ENCODE measurements at places on chromosomes 3 and 15.
A peak's percentile ranks its signal among the peaks of the same experiment; 100 is the strongest.

DNA sequence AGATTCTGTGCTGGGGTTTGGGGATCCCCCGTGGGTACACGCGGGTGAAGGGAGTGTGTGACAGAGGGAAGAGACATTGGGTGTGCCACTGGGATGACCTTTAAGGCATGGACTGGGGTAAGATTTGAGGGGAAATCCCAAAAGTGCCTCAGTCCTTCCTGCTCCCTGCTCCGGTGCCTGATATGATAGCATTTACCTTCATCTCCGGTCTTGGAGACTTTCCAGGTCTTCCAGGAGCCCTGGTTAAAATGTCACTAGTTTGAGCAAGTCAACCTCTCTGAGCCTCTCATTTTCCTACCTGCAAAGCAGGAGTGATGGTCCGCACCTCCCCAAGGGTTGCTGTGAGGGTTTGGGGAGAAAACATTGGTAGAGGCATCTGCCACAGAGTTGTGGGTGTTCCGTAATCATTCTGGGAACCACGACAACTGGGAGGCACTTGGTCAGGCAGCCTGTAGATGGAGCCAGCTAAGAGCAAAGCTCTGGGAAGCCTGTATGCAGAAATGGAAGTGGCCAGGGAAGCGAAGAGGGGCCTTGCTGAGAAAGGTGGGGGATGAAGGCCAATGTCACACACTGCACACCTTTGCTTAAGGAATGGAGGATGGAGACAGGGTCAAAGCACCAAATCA is 33.9 kb upstream of the KIF23 start:
- DNase-seq = no peak

- no peak for DNase-seq
Observed at GRCh38 chr3:20990896-20991295, 760.1 kb downstream of the ZNF385D start.

DNA sequence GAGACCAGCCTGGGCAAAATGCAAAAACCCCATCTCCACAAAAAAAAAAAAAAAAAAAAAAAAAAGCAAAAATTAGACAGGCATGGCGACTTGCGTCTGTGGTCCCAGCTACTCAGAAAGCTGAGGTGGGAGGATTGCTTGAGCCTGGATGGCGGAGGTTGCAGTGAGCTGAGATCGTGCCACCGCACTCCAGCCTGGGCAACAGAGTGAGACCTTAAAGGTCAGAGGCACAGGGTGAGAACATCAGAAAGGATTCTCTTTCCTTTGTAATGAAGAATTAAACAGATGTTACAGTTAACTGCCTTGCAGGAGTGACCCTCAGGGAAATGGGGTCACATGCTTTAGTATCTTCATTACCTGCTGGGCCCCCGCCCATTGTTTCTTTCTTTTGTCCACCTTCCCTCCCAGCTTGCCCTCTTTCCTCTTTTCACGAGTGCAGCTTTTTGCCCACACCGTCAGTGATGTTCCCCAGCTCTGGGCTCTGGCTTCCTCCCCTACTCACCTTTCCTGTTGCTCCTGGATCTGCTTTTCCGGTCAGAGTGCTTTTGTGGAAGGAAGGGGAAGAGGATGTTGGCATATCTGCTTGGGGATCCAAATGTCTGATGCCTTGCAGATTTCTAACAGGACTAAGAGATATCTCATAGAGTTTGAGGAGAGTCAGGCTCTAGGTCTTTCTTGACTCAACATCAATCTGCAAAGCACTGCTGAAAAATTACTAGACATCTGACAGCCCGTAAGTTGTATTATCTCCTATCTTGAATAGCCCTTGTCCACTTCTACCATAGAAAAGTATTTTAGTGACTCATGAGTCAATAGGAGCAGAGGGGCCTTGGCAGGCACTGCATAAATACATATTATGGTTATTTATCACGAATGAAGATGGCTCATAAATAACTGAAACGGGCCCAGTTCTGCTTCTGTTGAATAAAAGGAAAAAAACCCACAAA is 35.6 kb upstream of the NDUFB4 start:
- DNase-seq = no peak

DNA sequence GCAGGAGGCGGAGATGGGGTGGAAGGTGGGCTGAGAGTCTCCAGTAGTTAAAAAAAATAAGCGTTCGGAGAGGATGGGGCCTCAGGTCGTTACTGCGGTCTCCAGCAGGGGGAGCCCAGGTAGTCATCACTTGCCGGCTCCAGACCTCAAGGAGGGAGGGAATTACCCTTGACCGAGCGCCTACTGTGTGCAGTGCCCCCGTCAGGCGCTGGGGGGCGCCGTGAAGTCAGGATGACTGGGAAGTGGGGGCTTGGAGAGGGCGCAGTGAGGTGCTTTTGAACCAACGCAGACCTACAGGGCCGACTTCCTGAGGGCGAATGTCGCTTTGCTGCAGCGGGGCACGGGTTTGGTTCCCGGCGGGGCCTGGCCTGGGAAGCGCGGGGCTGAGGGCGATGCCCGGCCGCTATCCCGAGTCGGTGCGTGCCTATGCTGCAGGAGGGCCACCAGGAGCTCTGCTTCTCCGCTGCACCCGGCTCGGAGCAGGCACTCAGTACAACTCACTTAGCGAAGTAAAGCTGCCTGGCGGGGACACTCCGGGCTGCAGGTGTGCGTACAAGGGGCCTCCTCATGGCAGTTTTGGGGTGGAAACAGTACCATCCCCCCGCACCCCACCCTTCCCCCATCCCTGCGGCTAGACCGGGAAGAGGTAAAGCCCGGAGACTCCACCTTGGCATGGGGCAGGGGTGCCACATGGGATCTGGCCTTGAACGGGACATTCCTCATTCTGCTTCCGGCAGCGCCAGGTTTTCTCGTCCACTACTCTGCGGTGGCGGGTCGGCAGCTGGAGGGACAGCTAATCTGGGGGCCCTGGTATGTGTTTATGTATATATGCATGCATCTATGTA is 79.8 kb downstream of the RHCG start:
- peak; percentile 48 for DNase-seq

DNA sequence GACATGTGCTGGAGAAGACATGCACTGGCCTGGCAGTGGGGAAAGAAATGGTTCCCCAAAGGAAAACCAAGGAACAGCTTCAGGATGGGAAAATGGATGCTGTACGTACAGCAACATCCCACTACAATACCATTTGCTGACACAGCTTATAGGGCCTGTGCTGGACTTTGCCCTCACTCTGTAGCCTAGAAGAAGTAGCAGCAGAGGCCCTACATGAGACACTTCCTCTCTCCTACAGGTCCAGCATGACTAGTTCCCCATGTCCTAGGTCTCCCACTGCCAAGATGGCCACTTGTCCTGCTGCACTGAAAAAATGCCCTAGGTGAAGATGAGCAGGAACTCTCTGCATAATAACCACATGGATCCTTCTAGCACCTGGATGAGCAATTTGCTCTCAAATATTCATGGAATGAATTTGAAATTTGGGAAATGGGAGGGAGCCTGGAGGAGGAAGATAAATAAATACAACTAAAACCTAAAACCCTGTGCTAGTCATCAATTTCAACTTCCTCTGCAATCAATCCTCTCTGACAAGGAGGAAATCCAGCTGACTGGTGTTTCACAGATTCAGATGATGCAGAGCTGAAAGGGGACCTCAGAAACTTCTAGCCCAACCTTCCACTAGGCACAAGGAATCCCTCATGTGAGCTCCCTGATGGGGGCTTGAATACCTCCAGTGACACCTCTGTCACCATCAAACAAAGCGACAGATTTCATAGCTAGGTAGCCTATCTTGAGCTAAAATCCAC is 514.3 kb upstream of the PPP2R3A start:
- DNase-seq = no peak

DNA sequence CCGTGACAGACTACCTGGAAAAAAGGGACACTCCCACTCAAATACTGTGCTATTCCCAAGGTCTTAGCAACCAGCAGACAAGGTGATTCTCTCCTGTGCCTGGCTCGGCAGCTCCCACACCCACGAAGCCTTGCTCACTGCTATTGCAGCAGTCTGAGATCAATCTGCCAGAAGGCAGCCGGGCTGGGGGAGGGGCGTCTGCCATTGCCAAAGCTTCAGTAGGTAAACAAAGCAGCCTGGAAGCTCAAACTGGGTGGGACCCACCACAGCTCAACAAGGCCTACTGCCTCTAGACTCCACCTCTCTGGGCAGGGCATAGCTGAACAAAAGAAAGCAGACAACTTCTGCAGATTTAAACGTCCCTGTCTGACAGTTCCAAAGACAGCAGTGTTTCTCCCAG is 128.4 kb upstream of the SETMAR start:
- DNase-seq = no peak

GRCh38 chr3:188905547-188905946 is 266.2 kb upstream of the TPRG1 start:
- no peak for DNase-seq

DNA sequence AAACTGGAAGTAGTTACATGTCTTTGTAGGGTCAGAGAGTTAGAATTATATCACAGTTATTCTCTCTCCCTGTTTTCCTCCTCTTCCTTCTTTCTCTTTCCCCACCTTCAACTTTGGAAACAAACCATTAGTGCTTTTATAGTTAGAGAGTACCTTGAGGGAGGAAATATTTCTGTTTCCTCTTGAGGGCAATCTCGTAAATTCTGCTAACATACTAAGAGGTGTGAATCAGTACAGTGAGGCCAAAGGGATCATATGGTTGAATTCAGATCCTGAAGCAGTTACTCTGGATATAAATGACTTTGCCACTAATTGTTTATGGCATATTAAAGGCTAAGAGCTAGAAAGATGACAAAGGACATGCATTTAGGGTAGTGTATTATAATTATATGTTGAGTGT is 60.3 kb upstream of the CCNL1 start:
- DNase-seq = no peak

DNA sequence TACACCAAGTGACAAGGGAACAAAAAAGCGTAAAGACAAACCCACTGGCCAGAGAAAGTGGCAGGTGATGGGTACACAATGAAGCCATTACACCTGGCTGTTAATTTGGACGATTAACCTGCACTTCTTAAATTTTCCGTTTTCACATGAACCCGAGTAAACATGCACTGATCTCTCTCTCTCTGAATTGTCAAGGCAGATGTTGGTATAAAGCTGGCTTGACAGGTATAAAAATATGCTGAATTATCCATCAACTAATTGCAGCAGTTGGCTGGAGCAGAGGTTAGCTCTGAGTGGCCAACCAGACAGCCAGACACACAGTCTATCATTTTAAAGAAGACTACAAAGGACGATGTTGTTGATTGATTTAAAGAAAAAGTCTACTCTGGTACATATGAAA is 561.7 kb upstream of the ALCAM start:
- DNase-seq = no peak

- DNase-seq = no peak
Observed at GRCh38 chr3:148206446-148206845, 491.3 kb upstream of the AGTR1 start.

DNA sequence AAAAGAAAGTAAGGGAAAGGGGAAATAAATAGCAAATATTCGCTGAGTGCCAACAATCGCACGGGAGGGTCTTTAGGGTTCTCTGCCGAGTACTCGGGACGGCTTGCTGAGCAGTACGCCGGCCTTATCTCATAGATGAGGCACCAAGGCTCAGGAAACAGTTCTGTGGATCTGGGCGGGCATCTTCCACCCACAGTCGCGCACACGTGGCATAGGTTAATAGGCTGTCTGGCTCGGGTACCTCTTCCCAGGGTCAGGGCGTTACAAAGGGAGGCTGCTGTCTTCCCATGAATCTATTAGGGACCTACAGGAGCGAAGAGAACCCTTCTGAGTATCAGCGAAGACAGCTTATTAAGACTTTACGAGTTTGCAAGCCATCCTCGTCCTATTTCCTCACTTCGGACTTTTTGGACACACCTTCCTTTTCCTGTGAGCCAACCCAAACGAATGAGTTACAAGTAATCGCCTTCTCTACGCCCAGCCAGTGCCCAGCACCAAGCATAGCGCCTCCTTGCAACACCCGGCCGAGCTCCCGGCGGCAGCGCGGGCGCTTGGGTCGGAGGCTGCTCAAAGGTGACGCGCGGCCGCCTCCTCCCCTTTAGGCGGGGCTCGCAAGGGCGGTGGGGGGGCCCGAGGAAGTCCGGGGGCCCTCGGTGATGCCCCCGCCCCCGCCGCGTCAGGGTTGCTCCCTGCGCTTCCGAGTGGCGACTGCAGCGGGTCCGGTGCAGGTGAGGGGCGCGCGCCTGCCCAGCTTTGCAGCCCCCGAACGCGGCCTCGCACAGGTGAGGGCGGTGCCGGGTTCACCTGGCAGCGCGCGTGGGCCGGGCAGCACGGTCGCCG is at the start of gene MCTP2:
TSS of gene MCTP2 (plus strand) at position 679 of the 840 bp plus-strand sequence. CDS start 66,705 bp downstream, outside the sequence.
- peak; percentile 64 for DNase-seq

DNA sequence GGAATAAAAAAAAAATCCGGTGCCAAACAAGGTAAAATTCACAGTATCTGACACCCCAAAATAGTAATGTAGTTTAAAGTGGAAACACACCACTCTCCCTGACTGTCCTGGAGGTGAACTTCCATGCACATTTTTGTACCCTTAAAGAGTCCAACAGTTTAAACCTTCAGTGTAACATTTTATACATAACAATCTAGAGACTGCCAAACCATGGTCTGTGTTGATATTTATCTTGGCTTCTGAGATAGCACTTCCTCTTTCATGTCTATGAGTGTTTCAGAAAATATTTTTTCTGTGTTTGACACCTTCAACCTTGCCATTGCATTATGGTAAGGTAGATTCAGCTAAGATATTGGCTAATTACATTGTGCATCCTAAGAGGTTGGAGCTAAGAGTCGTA is 13.9 kb downstream of the TMEM45A start:
- no peak for DNase-seq

GRCh38 chr15:78195735-78196201 is 38.6 kb downstream of the ACSBG1 start:
- DNase-seq = peak; percentile 28

- no peak for DNase-seq
Observed at GRCh38 chr15:73784291-73784690, 31.1 kb upstream of the INSYN1 start.

- DNase-seq = no peak
Observed at GRCh38 chr3:197023241-197023997, 6.2 kb downstream of the MELTF start.

GRCh38 chr3:196493292-196493691 is 10.3 kb downstream of the RNF168 start:
- no peak for DNase-seq

GRCh38 chr3:14516738-14517345 is 23.3 kb downstream of the GRIP2 start:
- no peak for DNase-seq

DNA sequence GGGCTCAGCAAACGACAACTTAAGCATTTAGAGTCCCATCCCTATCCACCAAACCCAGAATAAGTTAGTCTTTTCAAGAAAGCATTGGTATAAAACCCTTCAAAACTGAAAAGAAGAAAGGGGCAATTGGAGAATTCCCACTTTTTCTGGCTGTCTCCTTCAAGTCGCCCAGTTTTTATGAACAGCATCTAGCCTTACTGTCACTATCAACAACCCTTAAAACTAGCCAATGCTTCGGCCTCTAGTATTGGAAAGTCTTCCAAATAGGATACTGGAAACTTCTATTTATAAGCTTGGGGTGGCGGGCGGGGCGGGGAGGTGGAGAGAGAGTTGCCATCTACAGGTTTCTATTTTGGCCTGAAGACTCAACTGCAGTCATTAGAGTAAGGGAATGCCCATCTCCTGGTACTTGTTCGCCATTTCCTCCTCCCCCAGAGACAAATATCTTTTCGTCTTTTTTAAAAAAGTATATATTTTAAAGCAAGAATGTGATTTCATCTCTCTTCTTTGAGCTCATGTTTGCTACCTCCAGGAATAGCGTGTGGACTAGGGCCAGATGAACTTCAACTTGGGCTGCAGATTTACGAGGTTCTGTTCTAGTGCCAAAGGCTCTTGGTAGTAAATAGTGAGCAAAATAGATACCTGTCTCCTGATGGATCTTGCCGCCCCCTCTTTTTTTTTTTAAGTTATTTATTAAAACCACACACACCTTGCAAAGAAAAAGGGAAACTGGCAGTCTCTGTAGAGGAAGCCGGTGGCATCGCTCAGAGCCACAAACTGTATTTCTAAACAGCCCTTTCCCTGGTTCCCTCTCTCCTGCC is 2.7 kb downstream of the BCL6 start:
- DNase-seq = no peak

All from activated T-cell treated with anti-CD3 and anti-CD28 coated beads for 4 hours (primary cell).